ENCODE measurements at places on chromosomes 7 and 10. TPM values are rescaled to one million over a fixed set of nuclear protein-coding genes. Genes with fewer than 3 reads are reported as not detected.

DNA sequence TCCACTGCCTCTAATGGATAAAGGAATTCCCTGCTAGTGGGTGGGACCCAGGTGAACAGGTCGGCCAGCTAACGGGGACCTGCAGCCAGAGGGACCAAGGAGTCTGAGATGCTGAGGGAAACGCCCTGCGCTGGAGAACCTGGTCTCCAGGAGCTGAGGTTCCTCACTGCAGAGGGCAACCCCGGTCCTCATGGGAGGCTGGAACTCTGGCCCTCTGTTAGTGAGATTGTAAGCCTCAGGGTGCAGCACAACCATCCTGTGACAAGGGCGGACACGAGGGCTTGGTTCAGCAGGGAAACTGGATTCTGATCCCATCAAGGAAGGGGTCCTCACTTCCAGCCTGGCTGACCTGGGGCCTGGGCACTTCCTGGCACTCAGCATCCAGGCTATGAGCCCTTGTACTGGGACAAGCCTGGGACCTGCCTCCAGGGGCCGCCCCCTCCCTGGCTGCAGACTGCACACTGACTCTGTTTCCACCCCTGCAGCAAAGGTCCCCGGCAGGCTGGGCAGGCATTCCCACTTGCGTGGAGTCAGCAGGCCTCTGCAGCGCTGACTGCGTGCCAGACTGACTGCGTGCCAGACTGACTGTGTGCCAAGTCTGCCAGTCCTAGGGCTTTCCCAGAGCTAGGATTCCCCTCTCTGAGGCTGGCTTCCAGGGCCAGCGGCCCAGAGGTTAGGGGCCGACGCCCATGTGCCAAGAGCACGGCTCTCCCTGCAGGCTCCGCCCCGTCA lies 143.2 kb downstream of the MAPK8 start:
- no peaks in the 10 kb centered on the region for H3K27me3 ChIP-seq
- no peak for DNase-seq
- no peaks in the 10 kb centered on the region for H3K36me3 ChIP-seq

DNA sequence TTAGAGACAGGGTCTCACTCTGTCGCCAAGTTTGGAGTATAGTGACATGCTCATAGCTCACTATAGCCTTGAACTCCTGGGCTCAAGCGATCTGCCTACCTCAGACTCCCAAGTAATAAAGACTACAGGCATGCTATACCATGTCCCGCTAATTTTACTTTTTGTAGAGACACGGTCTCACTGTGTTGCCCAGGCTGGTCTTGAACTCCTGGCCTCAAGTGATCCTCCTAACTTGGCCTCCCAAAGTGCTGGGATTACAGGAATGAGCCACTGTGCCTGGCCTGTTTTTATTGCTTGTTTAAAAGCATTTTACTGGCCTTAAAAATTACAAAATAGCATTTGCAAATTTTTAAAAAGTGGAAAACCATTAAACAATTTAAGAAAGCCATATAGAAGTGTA lies 135.0 kb downstream of the JAZF1 start:
- peaks cover 21% of the 10 kb centered on the region for H3K4me1 ChIP-seq
- DNase-seq: no peak
- H3K4me3 ChIP-seq: no peak overlapping the region

- no peaks in the 10 kb centered on the region for H3K36me3 ChIP-seq
- H3K27me3 ChIP-seq: no peaks in the 10 kb centered on the region
- peak; percentile 22 for DNase-seq
- H3K4me1 ChIP-seq: peaks cover 5% of the 10 kb centered on the region
Measured at GRCh38 chr10:47152861-47153349, 147.1 kb upstream of the GDF10 start.

MSANTD7 gene
- total RNA-seq: 14.3 TPM

DNA sequence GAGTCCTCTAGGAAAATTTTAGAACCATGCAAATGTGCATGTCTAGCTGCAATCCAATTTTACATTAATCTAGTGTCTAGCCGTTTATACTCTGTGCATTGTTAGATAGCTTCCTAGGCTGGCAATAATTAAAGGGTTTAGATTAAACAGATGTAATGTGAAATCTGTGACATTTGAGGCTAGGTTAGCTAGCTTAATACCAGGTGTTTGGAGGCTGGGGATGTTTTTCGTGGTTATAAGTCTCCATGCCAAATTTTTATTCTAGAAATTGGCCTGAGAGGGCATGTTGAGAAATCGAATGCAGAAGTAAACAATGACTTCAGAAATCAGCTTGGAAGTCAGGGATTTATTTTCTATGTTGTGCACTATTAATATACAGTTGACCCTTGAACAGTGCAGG lies 94.2 kb downstream of the ST7 start:
- H3K4me3 ChIP-seq: no peak overlapping the region
- no peak for DNase-seq
- no peaks in the 10 kb centered on the region for H3K27me3 ChIP-seq
- H3K36me3 ChIP-seq: no peaks in the 10 kb centered on the region
- no peak overlapping the region for H3K27ac ChIP-seq

DNA sequence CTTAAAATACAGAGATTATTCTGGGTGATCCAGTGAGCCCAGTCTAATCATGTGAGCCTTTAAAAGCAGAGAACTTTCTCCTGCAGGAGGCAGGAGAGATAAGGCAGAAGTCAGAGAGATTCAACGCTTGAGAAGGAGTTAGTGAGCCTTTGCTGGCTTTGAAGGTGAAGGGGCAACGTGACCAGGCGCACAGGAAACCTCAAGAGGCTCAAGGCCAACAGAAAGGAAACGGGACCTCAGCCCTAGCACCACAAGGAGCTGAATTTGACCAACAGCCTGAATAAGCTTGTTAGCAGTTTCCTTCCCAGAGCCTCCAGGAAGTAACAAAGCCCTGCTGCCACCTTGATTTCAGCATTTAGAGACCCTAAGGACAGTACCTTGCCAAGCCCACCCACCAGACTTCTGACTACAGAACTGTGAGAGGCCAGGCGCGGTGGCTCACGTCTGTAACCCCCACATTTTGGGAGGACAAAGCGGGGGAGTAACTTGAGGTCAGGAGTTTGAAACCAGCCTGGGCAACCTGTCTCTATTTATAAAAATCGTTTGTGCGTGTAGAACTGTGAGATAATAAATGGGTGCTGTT lies 87.3 kb upstream of the KAT6B start:
- no peaks in the 10 kb centered on the region for H3K36me3 ChIP-seq
- no peaks in the 10 kb centered on the region for H3K4me1 ChIP-seq
- H3K27me3 ChIP-seq: no peaks in the 10 kb centered on the region
- DNase-seq: no peak
- H3K4me3 ChIP-seq: no peak overlapping the region
- H3K27ac ChIP-seq: no peak overlapping the region

DNA sequence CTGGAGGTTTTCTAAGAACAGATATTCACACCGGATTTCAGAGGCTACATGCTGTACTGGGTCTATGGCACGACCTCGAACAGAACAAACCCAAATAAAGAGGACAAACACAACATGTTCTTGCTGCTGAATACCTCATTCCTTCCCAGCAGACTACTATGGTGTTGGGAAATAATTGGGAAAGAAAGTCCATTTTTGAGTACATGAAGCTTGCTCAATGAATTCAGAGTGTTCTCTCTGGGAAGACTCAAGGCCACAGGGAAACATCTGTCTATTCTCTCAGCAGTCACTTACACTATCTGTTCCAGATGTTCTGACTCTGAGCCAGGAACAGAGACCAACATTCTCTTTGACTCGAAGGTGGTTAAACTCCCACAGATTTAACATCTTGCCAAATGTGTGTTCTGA lies 30.9 kb downstream of the LAMB1 start:
- peaks cover 7% of the 10 kb centered on the region for H3K36me3 ChIP-seq
- no peak overlapping the region for H3K4me3 ChIP-seq
- H3K27ac ChIP-seq: no peak overlapping the region
- H3K4me1 ChIP-seq: no peaks in the 10 kb centered on the region
- no peak for DNase-seq
- no peaks in the 10 kb centered on the region for H3K27me3 ChIP-seq

JCAD gene
- 17.5 TPM for total RNA-seq
